ENCODE measurements at places on chromosomes 7 and 10. TPM values are rescaled to one million over a fixed set of nuclear protein-coding genes. Genes with fewer than 3 reads are reported as not detected.

The TMEM72 gene
- total RNA-seq: not detected

The NAT16 gene
- not detected for total RNA-seq

The PDE6C gene
- total RNA-seq: not detected

The TAS2R4 gene
- 4.3 TPM for total RNA-seq

The AKR1C2 gene
- total RNA-seq: 0.65 TPM

The TACC2 gene
- total RNA-seq: 3.5 TPM

All from placental epithelial cell (primary cell).